ENCODE measurements at places on chromosomes 2 and 18. TPM values are rescaled to one million over a fixed set of nuclear protein-coding genes. Genes with fewer than 3 reads are reported as not detected.
A peak's percentile ranks its signal among the peaks of the same experiment; 100 is the strongest.

GRCh38 chr2:159616286-159616701 is at the start of gene BAZ2B:
BAZ2B (minus strand) TSS chr2:159616548; CDS start chr2:159478719, 137,829 bp downstream.
- H3K36me3 ChIP-seq: peaks cover 5% of the 10 kb centered on the region
- peak within 1 kb of the TSS; percentile 87 for H3K27ac ChIP-seq
- H3K4me1 ChIP-seq: peaks cover 20% of the 10 kb centered on the region
- peak within 1 kb of the TSS; percentile 93 for H3K4me3 ChIP-seq
- peaks cover 19% of the 10 kb centered on the region for H3K27me3 ChIP-seq
- no peak for DNase-seq

DNA sequence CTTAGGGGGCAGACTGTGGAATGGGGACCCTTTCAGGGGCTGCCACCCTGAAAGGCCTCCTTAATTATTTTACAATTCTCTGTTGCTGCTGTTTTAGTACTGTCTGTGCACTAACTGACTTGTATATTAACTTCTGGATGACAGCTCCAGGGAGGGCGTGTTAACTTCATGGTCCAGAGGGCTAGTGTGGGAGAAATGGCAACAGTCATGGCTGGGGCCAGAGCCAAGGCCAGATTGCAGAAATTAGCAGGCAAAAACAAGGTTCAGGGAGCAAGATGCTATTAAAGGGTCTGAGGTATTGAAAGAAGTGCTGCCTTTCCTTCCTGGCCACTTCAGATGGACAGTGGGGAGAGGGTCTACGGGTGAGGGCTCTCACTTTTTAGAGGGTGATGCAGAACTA is 9.1 kb downstream of the WIPF1 start:
- peaks cover 82% of the 10 kb centered on the region for H3K4me1 ChIP-seq
- H3K4me3 ChIP-seq: peak overlapping the region; percentile 74
- peaks cover 32% of the 10 kb centered on the region for H3K36me3 ChIP-seq

GRCh38 chr2:236928380-236929037 is 157.2 kb upstream of the COPS8 start:
- H3K27me3 ChIP-seq: peaks cover 18% of the 10 kb centered on the region

- no peaks in the 10 kb centered on the region for H3K36me3 ChIP-seq
- H3K4me3 ChIP-seq: no peak overlapping the region
- peaks cover 2% of the 10 kb centered on the region for H3K4me1 ChIP-seq
- no peak for DNase-seq
- H3K27me3 ChIP-seq: peaks cover 54% of the 10 kb centered on the region
- no peak overlapping the region for H3K27ac ChIP-seq
Observed at GRCh38 chr2:3728104-3729054, 25.0 kb downstream of the DCDC2C start.

- H3K4me3 ChIP-seq: no peak overlapping the region
- H3K36me3 ChIP-seq: no peaks in the 10 kb centered on the region
- no peak for DNase-seq
- no peak overlapping the region for H3K27ac ChIP-seq
Observed at GRCh38 chr18:64893349-64893748, 744.5 kb upstream of the LINC00305 start.

DNA sequence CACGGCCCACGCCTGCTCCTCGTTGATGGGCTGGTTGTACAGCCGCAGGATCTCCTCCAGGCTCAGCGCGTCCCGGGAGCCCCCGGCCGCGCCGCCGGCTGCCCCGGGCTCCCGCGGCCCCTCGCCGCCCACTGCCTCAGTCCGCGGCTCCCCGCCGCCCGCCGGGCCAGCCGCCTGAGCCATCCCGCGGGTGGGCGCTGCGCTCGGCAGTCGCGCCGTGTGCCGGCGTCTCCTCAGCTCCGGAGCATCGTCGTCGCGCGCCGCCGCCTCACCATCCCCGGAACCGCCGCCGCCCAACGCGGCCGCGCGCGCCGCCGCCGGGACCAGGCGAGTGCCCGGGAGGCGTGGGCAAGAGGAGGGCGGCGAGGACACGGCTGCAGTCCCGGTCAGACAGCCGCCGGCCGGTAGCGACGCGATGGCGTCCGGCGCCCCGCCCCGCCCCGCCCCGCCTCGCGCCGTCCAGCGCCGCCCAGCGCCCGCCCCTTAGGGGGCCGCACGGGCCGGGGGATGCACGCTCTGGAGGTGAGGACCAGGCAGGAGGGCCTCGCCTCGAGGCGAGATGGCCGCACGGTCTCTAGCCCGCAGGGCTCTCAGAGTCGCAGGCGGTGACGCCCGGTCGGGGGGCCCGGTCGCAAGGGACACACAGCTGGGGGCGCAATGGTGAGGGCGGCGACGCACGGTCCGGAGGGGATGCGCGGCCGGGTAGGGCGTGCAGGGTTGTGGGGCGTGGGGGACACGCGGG is at the start of gene SPIRE1:
SPIRE1 (minus strand) TSS at position 424 of the 742 bp plus-strand sequence; CDS start at position 183, 241 bp downstream.
- peak within 1 kb of the TSS; percentile 25 for H3K27ac ChIP-seq
- peak within 1 kb of the TSS; percentile 82 for H3K4me3 ChIP-seq
- DNase-seq: peak; percentile 26
- peaks cover 3% of the 10 kb centered on the region for H3K4me1 ChIP-seq

The ADD2 gene
- 1.8 TPM for polyA plus RNA-seq

The KLHL29 gene
- 0.10 TPM for polyA plus RNA-seq

The OTX1 gene
- polyA plus RNA-seq: not detected

The TTL gene
- 3.3 TPM for polyA plus RNA-seq

DNA sequence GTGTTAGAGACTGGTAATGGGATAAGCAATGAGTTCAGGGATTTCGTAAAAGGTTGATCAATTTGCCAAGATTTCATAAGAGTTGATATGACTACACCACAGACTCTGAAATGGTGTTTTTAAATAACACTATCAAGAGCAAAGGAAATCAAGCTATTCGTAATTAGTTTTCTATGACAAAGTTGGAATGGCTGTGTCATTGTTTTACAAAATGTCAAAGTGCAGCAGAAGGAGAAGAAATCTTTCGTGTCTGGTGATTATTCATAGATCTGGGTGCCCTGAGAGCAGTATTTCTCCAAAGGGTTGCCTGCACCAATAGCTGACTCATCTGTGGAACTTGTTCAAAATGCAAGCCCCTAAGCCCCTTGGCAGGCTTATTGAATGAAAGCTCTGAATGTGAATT is 70.1 kb downstream of the NABP1 start:
- H3K27ac ChIP-seq: no peak overlapping the region
- H3K36me3 ChIP-seq: peaks cover 2% of the 10 kb centered on the region
- H3K4me3 ChIP-seq: no peak overlapping the region
- peaks cover 35% of the 10 kb centered on the region for H3K27me3 ChIP-seq
- H3K4me1 ChIP-seq: no peaks in the 10 kb centered on the region
- no peak for DNase-seq

DNA sequence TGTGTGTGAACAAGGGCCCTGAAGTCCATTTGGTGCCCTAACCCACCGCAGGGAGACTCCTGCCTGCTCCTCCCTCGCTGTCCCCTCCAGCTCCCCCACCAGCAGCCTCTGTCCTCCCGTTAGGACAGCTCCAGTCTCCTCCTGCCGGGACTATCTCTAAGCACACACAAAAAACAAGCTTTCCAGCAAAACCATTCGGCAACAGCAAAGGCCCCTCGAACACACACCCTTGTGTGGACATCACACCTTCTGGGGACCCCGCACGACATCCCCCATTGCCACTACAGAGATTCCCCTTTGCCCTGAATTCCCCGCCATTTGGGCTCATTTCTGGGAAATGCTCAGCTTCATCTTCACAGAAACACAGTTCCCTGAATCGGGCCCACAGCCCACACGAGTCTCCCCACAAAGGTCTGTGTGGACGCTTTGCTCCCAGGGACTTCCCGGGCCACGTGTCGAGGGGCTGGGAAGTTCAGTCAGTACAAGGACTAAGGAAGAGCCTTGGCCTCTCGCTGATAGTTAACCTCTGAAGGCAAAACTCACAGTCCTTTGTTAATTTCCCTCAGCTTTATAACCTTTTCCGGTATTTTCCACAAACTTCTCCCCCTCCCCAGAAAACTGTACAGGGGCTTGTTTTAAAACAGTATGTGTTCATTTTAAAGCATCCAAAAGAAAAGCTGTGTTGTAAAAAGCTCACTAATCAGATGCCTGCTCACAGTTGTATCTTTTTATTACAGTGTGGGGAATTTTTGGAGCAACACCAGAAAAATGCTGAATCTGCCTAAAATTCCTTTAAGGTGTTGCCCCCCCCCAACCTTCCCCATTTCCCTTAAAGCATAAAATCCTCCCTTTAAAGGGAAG is 25.9 kb downstream of the SMAD7 start:
- no peak for DNase-seq
- H3K4me1 ChIP-seq: peaks cover 81% of the 10 kb centered on the region
- peak overlapping the region; percentile 74 for H3K27ac ChIP-seq
- no peaks in the 10 kb centered on the region for H3K27me3 ChIP-seq

GRCh38 chr2:68995916-68996315 is 17.1 kb upstream of the ANTXR1 start:
- no peaks in the 10 kb centered on the region for H3K4me1 ChIP-seq
- H3K4me3 ChIP-seq: no peak overlapping the region
- H3K27ac ChIP-seq: no peak overlapping the region
- peaks cover 11% of the 10 kb centered on the region for H3K27me3 ChIP-seq
- no peaks in the 10 kb centered on the region for H3K36me3 ChIP-seq

The MGAT4A gene
- 310 TPM for polyA plus RNA-seq

DNA sequence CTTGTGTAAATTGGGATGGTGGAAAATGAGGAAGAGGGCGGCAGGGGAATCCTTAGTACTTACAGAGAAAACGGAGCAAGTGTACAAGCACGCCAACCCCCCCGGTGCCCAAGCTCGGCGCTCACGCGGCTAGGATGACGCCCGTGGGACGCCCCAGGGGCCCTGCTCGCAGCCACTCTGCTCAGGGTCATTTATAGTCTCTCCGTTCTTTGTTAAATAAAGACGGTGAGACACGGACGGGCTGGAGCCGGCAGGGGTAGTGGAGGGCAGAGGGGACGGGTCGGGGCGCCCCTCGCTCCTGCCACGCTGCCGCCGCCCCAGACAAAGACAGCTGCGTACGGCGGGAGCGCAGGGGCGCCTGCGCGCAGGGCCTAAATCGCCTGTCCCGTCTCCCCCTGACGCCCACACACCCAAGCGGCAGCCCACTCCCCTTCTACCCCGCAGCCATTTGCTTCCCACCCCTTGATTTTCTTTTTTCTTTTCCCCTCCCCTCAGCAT is 37.8 kb downstream of the PCBP1 start:
- H3K27ac ChIP-seq: peak overlapping the region; percentile 100
- H3K36me3 ChIP-seq: no peaks in the 10 kb centered on the region
- DNase-seq: peak; percentile 65
- peaks cover 33% of the 10 kb centered on the region for H3K4me1 ChIP-seq

DNA sequence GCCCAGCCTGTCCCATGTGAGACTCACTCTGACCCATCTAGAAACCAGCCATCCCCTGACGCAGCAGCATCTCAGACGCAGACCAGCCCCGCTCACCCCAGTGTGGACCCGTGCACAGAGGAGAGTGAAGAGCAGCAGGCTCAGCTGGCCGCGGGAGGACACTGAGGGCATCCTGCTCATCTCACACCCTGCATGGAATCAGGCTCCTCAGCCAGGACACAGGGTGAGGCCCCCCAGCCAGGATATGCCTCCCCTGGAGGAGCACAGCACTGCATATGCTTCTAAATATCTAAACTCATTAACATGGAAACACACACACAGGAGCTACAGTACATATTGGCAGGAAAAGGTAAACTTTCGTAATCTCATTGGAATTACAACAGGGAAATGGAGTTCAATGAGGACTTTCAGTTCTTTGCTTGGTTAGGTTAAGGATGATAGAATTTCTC is 34.4 kb downstream of the NEMP2 start:
- peak overlapping the region; percentile 58 for H3K27ac ChIP-seq
- H3K4me3 ChIP-seq: no peak overlapping the region
- peaks cover 25% of the 10 kb centered on the region for H3K36me3 ChIP-seq

- H3K4me3 ChIP-seq: no peak overlapping the region
- no peaks in the 10 kb centered on the region for H3K36me3 ChIP-seq
- DNase-seq: no peak
- no peak overlapping the region for H3K27ac ChIP-seq
- H3K27me3 ChIP-seq: no peaks in the 10 kb centered on the region
Observed at GRCh38 chr2:176755537-176756135, 457.0 kb upstream of the HNRNPA3 start.

GRCh38 chr2:144524118-144525009 is 4.4 kb upstream of the ZEB2 start:
- H3K27me3 ChIP-seq: peaks cover 37% of the 10 kb centered on the region
- no peak overlapping the region for H3K27ac ChIP-seq
- H3K4me1 ChIP-seq: peaks cover 18% of the 10 kb centered on the region
- H3K4me3 ChIP-seq: peak overlapping the region; percentile 84

DNA sequence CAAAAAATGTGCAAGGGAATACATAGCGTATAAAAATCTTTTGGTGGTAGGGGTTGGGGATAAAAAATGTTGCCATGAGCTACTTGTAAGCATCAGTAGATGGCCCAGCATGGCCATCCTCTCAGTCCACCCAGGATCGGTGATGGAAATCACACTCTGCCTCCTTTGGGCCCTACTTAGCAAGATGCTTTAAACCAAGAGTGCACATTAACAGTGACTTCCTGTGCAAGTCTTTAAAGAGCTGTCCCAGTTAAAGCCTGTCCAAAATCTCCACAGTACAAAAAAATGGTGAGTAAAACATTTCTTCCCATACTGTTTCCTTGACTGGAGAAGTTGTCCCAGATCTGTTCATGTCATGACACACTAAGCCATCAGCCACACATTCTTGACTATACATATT is 18.0 kb downstream of the ANKRD44 start:
- peak overlapping the region; percentile 86 for H3K4me3 ChIP-seq
- no peaks in the 10 kb centered on the region for H3K27me3 ChIP-seq
- peaks cover 89% of the 10 kb centered on the region for H3K4me1 ChIP-seq

The CHRND gene
- not detected for polyA plus RNA-seq

DNA sequence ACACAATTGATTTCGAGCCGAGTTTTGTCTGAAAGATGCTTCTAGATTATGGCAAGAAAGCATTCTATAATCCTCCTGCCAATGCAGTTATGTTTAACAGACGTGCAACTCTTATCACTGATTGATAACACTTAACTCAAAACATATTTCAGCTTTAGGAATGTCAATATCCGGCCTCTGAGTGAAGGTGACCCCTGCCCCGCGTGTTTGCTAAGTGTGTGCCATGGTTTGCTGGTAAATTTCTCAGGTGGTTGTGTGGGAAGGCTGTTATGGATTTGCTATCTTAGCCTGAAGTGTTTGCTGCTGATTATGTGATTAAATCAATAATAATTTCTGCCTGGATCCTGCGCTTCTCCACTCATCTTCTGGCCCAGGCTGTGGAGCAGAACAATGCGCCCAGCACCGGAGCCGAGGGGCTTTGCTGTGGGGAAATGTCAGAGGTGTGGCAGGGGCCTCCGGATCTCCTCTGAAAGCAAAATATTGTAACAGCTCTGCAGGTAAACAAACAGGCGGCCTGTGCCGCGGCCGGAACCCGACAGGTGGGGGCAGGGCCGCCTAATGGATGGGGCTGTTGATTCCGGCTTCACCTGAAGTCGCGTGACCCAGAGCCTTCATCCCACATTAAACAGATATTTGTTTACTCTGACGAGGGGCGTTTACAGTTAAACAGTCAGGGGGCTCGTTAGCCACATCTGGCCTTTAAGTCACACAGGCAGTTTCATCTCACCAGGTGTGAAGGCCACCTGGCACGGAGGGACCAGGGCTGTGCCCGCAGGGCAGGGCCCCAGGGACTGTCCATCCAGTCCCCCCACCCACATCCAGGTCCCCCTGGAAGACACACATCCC is 210.7 kb upstream of the SALL3 start:
- H3K4me1 ChIP-seq: no peaks in the 10 kb centered on the region
- no peak overlapping the region for H3K27ac ChIP-seq
- no peak for DNase-seq
- H3K36me3 ChIP-seq: no peaks in the 10 kb centered on the region

All from naive thymus-derived CD8-positive, alpha-beta T cell (primary cell).